ENCODE measurements at places on chromosomes 2 and 18.

DNA sequence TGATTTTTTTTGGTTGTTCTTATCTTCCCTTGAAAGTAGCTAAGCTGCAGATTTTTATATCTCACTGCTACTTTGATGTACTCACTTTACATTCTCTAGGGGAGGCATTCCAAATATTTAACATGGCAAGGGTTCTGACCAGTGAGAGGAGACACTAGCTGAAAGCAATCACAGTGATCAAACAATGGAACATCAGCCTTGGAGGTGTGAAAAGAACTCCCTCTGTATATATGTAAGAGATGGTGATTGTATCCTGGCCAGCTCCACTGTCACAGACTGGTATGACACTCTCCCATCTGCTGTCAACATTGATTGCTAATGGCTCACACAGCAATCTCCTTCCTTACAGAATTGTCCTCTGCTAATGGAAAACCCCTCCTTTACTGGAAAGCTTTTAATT is 291.7 kb upstream of the CDH19 start:
- DNase-seq: no peak

DNA sequence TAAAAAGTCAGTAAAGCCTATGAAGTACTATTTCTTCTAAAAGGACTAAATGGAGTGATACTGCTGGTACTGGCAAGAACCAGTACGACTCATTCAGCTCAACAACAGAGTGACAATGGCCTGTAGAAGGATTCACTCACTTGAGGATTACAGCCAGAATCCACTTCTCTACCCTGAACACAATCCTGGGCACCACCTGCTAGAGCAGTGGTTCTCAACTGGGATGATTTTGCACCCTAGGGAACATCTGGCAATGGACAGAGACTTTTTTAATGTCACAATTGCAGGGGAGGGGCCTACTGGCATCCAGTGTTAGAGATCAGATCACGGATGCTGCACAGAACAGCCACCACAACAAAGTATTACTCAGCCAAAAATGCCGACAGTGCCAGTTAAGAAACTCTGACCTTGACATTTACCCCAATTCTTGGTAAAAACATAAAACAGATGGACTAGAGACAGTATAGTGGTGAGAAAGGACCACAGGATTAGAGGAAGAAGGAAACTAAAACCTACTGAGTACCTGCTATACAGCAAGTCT is 5.0 kb downstream of the SPIRE1 start:
- no peak for DNase-seq

DNA sequence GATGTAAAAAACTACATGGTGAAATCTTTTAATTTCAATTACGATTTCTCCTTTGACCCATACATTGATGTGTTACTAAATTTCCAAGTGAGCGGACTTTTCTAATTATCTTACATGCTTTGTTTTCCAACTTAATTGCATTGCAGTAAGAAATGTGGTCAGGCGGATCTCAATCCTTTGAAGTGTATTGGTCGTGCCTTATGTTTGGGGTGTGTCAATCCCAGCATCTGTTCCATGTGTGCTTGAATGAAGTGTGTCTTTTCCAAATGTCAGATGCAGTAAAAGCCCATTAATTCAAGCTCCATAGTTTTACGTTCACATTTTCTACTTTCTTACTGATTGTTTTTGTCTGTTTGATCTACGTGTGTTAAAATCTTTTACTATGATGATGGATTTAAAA is 113.1 kb downstream of the UXS1 start:
- no peak for DNase-seq

GRCh38 chr2:101704046-101704466 is 6.5 kb downstream of the MAP4K4 start:
- no peak for DNase-seq

GRCh38 chr2:165239230-165239629 is at the start of gene SCN2A:
Gene SCN2A, plus strand, starts transcription at chr2:165239414. Its CDS starts 56,410 bp downstream, at chr2:165295824.
- no peak for DNase-seq

GRCh38 chr2:216936954-216937357 is 77.1 kb upstream of the TNP1 start:
- DNase-seq: no peak

DNA sequence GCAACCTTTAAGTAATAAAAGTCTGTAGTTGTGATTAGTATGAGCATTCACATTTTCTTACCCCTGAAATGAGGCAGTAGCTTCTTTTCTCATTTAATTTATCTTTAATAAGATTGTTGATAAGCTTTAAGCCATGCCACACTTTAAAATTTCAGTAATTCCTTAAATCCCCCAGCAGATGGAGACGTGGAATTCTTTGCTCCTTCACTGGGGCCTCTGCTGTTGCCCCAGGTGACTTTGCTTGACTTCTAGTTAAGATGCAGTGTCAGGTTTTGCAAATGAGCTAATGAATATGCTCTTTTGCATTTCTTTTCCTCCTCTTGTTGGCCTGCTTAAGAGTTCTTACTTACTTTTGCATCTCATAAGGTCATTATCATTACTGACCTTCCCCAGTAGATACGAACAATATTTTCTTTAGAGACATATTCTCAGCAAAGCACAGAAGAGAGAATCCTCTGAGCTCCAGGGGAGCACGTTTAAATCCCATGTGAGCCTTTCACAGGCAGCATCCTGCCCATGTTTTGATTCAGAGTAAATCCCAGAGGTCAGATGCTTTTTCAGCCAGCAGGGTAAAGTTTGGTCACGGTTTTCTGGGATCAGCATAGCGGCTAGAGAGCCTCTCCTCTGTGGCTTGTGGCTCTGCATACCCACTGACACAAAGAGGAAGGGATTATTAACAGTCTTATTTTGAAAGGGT is 222.9 kb downstream of the PTPRM start:
- DNase-seq: no peak

DNA sequence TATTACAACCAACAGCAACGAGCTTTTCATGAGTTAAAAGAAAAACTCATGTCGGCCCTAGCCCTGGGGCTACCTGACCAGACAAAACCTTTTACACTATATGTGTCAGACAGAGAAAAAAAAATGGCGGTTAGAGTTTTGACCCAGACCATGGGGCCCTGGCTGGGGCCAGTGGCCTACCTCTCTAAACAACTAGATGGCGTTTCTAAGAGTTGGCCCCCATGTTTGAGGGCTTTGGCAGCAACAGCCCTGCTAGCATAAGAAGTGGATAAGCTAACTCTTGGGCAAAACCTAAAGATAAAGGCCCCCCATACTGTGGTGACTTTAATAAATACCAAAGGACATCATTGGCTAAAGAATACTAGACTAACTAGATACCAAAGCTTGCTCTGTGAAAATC is 39.3 kb downstream of the TFPI start:
- DNase-seq: no peak

- no peak for DNase-seq
Measured at GRCh38 chr2:132419941-132420340, 3.3 kb downstream of the GPR39 start.

GRCh38 chr18:75864816-75865215 is 437.3 kb upstream of the SMIM21 start:
- no peak for DNase-seq

GRCh38 chr2:38661306-38661705 is 4.6 kb upstream of the GALM start:
- no peak for DNase-seq

Measured in stimulated activated CD8-positive, alpha-beta memory T cell treated with anti-CD3 and anti-CD28 coated beads, Interleukin-15, amount 100 ng/mL, for 24 hours (primary cell).